ENCODE measurements at places on chromosomes 6 and 20. TPM values are rescaled to one million over a fixed set of nuclear protein-coding genes. Genes with fewer than 3 reads are reported as not detected.

The HSPA12B gene
- not detected for total RNA-seq

The LINC00237 gene
- total RNA-seq: not detected

The OR2B2 gene
- not detected for total RNA-seq

The TGM2 gene
- 60.8 TPM for total RNA-seq

The POU5F1 gene
- 0.83 TPM for total RNA-seq

The CABLES2 gene
- 8.6 TPM for total RNA-seq

The NHLRC1 gene
- total RNA-seq: 1.0 TPM

The PRSS35 gene
- total RNA-seq: not detected

The CRISP3 gene
- total RNA-seq: not detected

The RFX6 gene
- not detected for total RNA-seq

The OR12D3 gene
- total RNA-seq: not detected

The MTG2 gene
- 48.4 TPM for total RNA-seq

The ARMC12 gene
- 1.1 TPM for total RNA-seq

The SPATS1 gene
- total RNA-seq: not detected

The AGPAT4 gene
- 6.1 TPM for total RNA-seq

The LKAAEAR1 gene
- total RNA-seq: 1.8 TPM

The PANK2 gene
- total RNA-seq: 63.3 TPM

The HUS1B gene
- 2.9 TPM for total RNA-seq

The UFL1 gene
- total RNA-seq: 25.0 TPM

The FERMT1 gene
- total RNA-seq: not detected

The TSPO2 gene
- total RNA-seq: not detected

The PAK5 gene
- not detected for total RNA-seq

The PLCB1 gene
- total RNA-seq: 0.47 TPM

The OXT gene
- total RNA-seq: 1.4 TPM

The ADTRP gene
- total RNA-seq: 1.2 TPM

The SLC22A3 gene
- total RNA-seq: not detected

The HLA-DMB gene
- total RNA-seq: 587 TPM

The ECHDC1 gene
- 60.0 TPM for total RNA-seq

The ELOVL2 gene
- total RNA-seq: not detected

The PM20D2 gene
- 16.4 TPM for total RNA-seq

The PFDN4 gene
- total RNA-seq: 16.8 TPM

The BEND3 gene
- 2.9 TPM for total RNA-seq

The RGS17 gene
- total RNA-seq: not detected

The FAM83D gene
- 1.7 TPM for total RNA-seq

The FAM83C gene
- not detected for total RNA-seq

The SLA2 gene
- 0.76 TPM for total RNA-seq

The DEFB124 gene
- not detected for total RNA-seq

The RALGAPB gene
- 63.4 TPM for total RNA-seq

The NKX2-4 gene
- not detected for total RNA-seq

The FLRT3 gene
- not detected for total RNA-seq

The EPB41L1 gene
- total RNA-seq: 1.3 TPM

The BCLAF1 gene
- 256 TPM for total RNA-seq

The PROKR2 gene
- total RNA-seq: not detected

The CYP39A1 gene
- not detected for total RNA-seq

The CLPSL1 gene
- total RNA-seq: not detected

The PRRT1 gene
- total RNA-seq: not detected

The SNAP25 gene
- total RNA-seq: not detected

The TINAG gene
- not detected for total RNA-seq

The ZSWIM1 gene
- total RNA-seq: 18.5 TPM

The DEFB125 gene
- total RNA-seq: not detected

The PPP1R16B gene
- 108 TPM for total RNA-seq
